Cerebellar cortex (tissue), 1 donor: ENCODE measurements at places on chromosomes 5 and 9.

- no peak for DNase-seq
These were observed 134.3 kb upstream of the MAP1B start for GRCh38 chr5:71972777-71973473.

- no peak for DNase-seq
These were observed 16.9 kb downstream of the GNG10 start for GRCh38 chr9:111678293-111678692.

DNA sequence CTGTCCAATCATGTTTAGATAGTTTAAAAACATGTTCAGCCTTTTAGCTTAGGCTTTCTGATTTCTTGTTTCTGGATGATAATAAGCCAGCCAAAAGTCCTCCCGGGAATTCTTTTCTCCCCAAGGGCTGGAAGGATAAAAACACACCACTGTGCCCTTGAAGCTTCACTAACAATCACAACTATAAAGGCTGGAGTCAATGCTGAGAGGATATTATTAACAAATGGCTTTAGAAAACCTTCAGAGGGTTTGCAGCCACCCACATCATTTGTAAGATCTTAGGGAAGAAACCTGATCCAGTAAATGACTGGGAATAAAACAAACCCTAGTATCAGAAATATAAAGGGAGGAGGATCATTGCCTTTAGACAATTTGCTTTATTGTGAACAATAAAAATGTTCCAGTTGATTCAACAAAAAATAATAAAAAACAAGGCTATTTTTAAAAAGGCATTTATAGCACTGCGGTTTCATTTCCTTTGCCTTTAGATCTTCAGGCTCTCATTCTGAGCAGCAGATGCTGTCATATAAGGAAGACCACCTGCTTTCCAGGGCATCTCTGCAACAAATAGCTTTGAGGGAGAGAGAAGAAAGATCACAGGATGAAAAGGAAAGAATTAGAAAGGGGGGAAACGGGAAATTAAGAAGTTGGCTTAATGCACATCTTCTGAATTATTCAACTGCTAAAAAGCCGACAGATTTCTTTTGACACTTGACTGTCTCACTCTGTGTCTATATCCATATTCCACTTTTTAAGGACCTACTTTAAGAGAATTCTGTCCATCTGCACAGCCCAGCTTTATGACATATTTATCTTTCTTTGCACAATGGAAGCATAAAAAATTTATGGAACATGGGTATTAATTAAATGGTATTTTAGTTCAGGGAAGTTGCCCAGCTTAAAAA lies 277.2 kb upstream of the SLC24A2 start:
- DNase-seq = no peak

- no peak for DNase-seq
These were observed 319.6 kb downstream of the DRD1 start for GRCh38 chr5:175124251-175124813.

- peak; percentile 54 for DNase-seq
These were observed 94.1 kb downstream of the NSG2 start for GRCh38 chr5:174139623-174140022.

- no peak for DNase-seq
These were observed 29.7 kb upstream of the F2RL2 start for GRCh38 chr5:76652809-76653414.

DNA sequence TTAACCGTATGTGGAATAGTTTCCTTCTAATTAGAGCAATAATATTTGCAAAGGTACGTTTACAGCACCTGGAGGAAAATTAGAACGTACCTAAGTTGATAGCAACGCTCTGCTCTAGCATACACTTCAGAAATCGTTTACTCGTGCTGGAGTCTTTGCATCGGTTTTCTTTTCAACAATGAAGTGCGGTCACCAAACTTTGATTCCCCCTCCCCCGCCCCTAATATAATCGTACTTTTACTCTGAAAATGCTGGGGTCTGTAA lies 506 bp downstream of the ADAMTS19 start:
- no peak for DNase-seq
